Bronchial smooth muscle cell (primary cell): ENCODE measurements at places on chromosomes 7 and 10. TPM values are rescaled to one million over a fixed set of nuclear protein-coding genes. Genes with fewer than 3 reads are reported as not detected.

Gene DNAH11
- total RNA-seq: under 0.01 and 0.95 TPM in 2 replicates

Gene PLXDC2
- 3.8 and 9.5 TPM in 2 replicates for total RNA-seq

Gene ANKRD22
- total RNA-seq: under 0.01 TPM in 1 of 2 replicates, not detected in the other

Gene HTR5A
- not detected in 2 replicates for total RNA-seq

Gene TAS2R3
- 1.3 and 1.5 TPM in 2 replicates for total RNA-seq

Gene LRIT1
- not detected in 2 replicates for total RNA-seq

Gene SPDYE6
- total RNA-seq: not detected in 2 replicates

Gene PRRT4
- not detected in 2 replicates for total RNA-seq

Gene ARL5B
- 4.7 and 8.8 TPM in 2 replicates for total RNA-seq

Gene FZD1
- 22.9 and 27.8 TPM in 2 replicates for total RNA-seq

Gene ZP3
- total RNA-seq: 0.63 and 1.9 TPM in 2 replicates

Gene PLAU
- total RNA-seq: 16.7 and 63.4 TPM in 2 replicates

Gene RASSF4
- 8.2 and 10.2 TPM in 2 replicates for total RNA-seq

Gene ENO4
- 0.32 and 0.34 TPM in 2 replicates for total RNA-seq

Gene SORCS1
- total RNA-seq: not detected in 2 replicates

Gene BAIAP2L1
- total RNA-seq: 0.77 and 1.3 TPM in 2 replicates

Gene CADPS2
- total RNA-seq: 11.8 and 16.6 TPM in 2 replicates
